A549 treated with Hydrocortisone at 1 μM for 4 hours (cell line): ENCODE measurements at places on chromosomes 3 and 15. TPM values are rescaled to one million over a fixed set of nuclear protein-coding genes. Genes with fewer than 3 reads are reported as not detected.

The TUSC7 gene
- not detected in 5 replicates for total RNA-seq

The HOMER2 gene
- 16.7 to 22.5 TPM (median 17.8 TPM) in 5 replicates for total RNA-seq

The GUCA1C gene
- total RNA-seq = not detected in 5 replicates

The LRRFIP2 gene
- total RNA-seq = 53.5 to 65.6 TPM (median 57.5 TPM) in 5 replicates

The MESP2 gene
- 0.24 to 0.84 TPM (median 0.48 TPM) in 5 replicates for total RNA-seq

The LDHAL6B gene
- not detected in 5 replicates for total RNA-seq

The FAM174B gene
- 7.0 to 9.3 TPM (median 8.0 TPM) in 5 replicates for total RNA-seq

The TNIK gene
- total RNA-seq = 1.7 to 2.5 TPM (median 2.0 TPM) in 5 replicates

The ADAMTSL3 gene
- 0.22 to 0.70 TPM (median 0.32 TPM) in 5 replicates for total RNA-seq

The GADL1 gene
- not detected in 5 replicates for total RNA-seq
